RKO (cell line): ENCODE measurements at places on chromosomes 16 and 17.

GRCh38 chr16:88605186-88606147 is 32.9 kb upstream of the IL17C start:
- no peak for DNase-seq

- peak; percentile 15 for DNase-seq
Measured at GRCh38 chr17:7440834-7441195, 1.5 kb downstream of the FGF11 start.

DNA sequence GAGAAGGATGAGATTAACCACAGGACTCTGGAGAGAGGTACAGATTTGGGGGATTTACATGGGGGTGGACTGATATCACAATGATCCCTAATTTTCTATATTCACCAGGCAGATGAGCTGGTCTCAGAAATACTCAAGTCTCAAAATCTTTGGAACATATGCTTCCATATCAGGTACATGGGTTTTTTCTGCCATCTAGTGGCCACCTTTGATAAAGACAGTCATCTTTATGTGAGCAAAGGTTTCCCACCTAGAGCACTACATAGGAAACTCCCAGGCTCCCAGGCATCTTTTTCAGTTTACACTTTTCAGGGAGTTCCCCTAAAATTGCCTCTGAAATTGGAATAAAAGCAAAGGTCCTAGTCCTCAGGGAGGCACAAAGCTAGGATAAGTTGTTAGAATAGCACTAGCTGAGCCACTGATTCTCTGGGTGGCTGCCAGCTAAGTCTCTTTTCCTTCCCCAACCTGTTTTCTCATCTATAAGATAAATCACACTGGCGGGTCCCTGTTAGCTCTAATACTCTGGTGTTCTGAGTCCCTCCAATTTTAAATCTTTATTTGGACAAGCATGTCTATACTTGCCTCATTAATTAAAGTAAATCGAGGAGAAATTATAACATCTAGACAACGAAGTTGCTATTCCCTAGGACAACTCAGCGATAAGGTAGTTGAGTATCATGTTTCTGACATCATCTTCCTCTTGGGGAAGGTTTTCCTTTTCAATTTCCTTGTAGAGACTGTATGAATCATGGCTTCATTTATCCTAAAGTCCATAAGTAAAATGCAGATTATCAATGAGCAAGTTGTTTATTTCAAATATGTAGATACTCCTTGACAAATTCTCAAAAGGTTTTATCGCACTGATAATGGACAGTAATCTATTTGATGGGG is 19.0 kb upstream of the MON1B start:
- DNase-seq = peak; percentile 70

- no peak for DNase-seq
Measured at GRCh38 chr16:72123426-72123825, 29.8 kb downstream of the DHX38 start.

DNA sequence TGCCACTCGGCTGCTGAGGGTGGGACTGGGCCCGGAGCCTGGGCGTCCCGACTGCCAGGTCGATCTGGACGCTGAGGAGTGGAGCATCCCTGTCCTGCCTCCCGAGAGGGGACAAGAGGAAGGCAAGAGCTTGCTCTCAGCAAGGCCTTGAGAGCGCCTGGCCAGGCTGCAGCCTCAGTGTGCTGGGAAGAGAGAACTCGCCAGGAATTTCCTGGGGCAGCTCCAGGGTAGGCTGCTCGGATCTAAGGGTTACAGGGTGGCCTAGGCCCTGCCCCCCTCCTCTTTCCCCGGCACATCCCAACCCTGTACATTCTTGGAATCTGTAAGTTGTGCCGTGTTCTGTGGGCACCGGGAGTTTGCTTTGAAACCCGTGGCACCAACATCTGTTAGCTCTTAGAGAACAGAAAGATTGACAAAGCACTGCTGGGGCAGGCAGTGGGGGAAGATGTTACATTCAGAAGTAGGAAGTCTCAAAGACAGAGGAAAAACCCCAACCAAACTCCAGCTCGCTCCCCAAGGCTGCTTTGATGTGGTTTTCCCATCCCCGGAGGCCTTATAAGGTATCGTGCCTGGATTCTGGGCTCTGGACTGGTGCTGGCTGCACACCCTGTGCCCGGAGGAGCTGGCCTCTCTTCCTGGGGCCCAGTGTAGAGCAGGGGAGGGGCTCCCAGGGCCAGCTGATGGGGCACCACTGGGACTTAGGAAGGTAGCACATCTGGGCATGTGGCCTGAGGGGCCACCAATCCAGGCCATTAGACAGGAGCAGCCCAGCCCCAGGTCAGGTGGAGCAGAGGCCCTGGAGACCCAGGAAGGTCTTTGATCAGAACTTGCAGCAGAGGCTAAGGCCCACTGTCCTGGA is 55.2 kb downstream of the NKD1 start:
- DNase-seq = no peak

DNA sequence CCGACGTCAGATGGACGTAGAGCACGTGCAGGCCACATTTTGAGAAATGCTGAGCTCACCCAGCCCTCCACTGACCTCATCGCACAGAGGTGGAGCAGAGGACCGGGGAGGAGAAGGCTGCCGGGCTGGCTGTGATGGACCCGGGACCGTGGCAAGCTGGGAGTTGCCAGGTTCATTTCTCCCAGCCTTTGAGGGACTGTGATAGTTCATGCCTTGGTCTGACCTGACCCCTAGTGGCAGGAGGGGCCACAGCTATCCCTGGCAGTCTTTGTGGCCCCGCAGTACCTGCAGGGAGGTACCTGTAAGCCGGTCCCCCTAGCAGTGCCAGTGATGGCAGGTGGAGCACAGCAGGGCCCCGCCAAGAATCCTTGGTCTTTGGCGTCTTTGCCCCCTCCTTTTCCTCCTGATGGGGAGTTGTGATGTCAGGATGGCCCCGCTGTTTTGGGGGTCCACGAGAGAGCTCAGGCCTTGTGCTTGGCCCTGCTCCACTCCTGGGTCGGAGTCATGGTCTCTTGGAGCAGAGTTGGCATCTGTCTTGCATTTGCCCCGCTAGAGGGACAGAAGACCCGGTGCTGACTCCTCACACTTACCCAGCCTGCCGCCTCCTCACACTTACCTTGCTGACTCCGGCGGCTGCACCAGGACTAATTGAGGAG is 50.4 kb downstream of the OR1D5 start:
- DNase-seq = peak; percentile 26

GRCh38 chr16:68884861-68885720 is 41.8 kb downstream of the TANGO6 start:
- no peak for DNase-seq

GRCh38 chr17:47624727-47625068 is 25.0 kb upstream of the KPNB1 start:
- no peak for DNase-seq
